ENCODE measurements at places on chromosomes 1 and 21. TPM values are rescaled to one million over a fixed set of nuclear protein-coding genes. Genes with fewer than 3 reads are reported as not detected.

DNA sequence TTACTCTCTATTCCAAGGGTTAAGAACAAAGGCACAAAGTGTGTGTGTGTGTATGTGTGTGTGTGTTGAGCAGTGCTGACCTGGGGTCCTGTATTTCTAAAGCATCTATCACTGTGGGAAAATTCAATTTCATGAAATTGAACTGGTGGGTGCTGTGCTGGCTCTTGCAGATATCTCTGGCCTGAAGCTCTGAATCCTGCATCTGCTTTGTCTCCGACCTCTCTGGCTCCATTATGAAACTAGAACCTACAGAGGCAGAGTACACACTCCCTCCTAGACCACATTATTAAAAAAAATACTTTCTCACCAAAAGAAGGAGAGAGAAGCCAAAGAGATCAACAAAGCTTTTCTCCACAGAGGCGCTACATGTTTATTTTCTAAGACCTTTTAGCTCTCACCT is 88.4 kb upstream of the PDE4B start:
- DNase-seq, result no peak

- DNase-seq, result no peak
Measured at GRCh38 chr1:7383671-7384520, 387.2 kb upstream of the VAMP3 start.

DNA sequence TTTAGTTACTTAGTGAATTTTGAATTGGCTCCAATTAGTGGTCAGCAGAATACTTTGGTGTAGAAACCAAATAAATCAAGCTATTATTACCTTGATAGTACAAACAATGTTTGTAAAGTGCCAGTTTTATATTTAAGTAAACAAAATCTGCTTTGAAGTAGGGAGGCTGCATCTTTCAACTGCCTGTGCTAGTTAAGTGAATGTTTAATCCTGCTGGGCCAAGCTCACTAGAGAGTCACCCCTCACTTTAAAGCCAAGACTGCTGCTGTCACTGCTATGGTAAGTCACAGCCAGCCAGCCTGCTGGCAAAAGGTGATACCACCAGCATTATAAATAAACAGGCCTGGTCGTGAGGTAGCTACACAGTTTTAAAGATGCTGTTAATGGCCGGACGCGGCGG is 10.3 kb upstream of the CFAP126 start:
- no peak for DNase-seq

GRCh38 chr1:174769961-174770549 is 229.7 kb upstream of the CACYBP start:
- no peak for DNase-seq

DNA sequence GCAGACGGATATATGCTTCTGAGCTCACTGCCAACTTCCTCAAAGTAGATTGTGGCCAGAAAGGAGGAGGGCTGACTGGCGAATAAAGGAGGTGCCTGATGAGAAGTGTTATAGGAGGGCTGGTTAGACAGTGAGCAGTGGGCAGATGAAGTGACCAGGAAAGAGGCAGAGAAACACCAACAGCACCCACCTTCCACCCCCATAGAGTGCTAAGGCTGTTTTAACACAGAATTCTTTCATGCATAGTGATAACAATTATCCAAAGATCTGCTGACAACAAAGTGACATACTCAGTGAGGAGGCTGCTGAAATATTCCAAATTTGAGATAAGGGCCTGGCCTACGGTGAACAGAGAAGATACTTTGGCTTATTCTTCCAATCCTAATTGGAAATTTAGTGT is 21.2 kb upstream of the MTR start:
- DNase-seq, result no peak

DNA sequence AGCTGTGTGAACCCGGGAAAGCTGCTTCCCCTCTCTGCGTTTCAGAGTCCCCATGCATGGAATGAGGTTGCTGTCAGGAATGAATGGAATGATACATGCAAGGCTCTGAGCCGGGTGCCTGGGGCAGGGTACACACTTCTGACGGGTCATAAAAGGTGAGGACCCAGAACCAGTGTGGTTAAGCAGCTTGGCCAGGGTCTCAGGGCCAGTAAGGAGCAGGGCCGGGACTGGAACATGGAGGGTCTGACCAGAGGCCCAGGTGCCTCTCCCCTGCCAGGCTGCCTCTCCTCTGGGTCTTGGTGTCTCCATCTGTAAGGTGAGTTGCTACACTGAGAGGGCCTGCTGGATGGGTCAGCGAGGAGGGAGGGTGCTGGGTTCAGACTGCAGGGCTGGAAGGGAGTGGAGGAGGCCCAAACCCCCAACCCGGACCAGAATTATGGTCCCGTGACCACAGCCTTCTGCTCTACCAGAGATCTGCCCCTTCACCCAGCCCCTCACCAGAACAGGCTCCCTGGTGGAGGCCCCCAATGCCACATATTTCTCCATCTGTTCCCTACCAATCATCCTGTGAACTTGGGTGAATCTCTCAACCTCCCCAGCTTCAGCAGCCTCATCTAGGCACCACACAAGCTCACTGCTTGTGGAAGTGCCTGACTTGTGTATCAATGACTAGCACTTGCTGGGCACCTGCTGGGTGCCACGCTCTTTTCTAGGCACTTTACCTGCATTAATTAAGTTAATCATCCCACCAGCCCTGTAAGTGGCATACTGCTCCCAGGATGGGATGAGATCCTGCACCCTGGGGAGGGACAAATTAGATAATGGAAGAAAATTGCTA is 16.2 kb upstream of the LRP8 start:
- no peak for DNase-seq

GRCh38 chr1:155052439-155053395 is 1.6 kb downstream of the ADAM15 start:
- peak; percentile 34 for DNase-seq

DNA sequence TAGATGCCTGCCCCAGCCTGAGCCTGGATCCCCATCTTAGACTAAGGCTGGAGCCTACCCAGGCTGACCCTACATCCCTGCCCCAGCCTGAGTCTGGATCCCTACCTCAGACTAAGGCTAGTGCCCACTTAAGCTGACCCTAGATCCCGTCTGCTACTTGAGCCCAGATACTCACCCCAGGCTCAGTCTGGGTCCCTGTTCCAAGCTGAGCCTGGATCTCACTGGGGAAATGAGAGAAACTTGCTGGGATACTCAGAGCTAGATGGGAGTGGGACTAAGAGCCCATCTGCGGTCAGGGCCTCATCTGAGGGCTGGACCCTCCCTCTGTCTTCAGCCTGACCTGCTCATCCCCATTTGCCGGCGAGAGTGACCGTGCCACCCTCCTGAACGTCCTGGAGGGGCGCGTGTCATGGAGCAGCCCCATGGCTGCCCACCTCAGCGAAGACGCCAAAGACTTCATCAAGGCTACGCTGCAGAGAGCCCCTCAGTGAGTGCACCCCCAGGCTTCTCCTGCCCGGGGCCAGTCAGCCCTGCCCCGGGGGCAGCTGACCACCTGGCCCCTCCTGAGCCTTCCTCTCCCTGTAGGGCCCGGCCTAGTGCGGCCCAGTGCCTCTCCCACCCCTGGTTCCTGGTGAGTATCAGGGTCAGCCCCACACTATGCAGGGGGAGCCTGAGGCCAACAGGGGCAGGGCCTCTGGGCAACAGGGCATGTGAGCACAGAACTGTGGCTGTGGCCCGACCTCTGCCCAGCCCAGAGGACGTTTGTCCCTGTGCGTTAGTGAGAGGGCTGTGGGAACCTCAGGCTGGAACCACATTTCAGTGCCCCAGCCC is 36.8 kb downstream of the TRIM11 start:
- no peak for DNase-seq

- no peak for DNase-seq
Measured at GRCh38 chr1:228198977-228199590, 8.8 kb upstream of the OBSCN start.

DNA sequence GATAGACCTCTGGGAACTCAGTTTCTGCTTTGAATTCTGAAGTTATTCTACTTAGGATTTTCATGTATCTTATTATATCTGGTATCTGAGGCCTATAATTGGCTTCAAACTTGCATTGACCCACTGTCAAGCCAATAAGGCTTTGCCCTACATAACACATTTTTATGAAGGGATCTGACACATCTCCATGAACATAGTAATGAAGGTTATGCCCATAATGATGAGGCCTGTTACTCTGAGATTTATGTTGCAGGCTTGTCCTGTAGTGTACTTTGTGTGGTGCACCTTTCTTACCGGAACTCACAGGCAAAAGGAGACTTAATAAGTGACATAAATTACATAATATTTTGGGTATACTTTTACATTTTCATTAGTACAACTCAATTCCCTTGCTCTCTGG is 14.1 kb downstream of the RGL1 start:
- no peak for DNase-seq

DNA sequence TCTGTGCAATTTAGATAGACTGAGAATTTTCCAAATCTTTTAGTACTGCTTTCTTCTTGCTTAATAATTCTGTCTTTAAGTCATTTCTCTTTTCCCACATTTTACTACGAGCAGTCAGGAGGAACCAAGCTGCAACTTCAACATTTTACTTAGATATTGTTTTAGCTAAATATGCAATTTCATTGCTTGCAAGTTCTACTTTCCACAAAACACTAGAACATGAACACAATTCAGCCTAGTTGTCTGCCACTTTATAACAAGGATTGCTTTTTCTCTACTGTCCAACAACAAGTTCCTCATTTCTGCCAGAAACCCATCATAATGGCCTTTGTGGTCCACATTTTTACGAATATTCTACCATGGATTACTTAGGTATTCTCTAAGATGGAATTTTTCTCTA is 36.6 kb downstream of the SORT1 start:
- no peak for DNase-seq

- no peak for DNase-seq
Measured at GRCh38 chr1:203632941-203633340, 6.3 kb downstream of the ATP2B4 start.

GRCh38 chr1:209190591-209191261 is 392.8 kb upstream of the CAMK1G start:
- peak; percentile 71 for DNase-seq

- DNase-seq, result peak; percentile 53
Measured at GRCh38 chr1:25922971-25923552, 16.8 kb upstream of the STMN1 start.

DNA sequence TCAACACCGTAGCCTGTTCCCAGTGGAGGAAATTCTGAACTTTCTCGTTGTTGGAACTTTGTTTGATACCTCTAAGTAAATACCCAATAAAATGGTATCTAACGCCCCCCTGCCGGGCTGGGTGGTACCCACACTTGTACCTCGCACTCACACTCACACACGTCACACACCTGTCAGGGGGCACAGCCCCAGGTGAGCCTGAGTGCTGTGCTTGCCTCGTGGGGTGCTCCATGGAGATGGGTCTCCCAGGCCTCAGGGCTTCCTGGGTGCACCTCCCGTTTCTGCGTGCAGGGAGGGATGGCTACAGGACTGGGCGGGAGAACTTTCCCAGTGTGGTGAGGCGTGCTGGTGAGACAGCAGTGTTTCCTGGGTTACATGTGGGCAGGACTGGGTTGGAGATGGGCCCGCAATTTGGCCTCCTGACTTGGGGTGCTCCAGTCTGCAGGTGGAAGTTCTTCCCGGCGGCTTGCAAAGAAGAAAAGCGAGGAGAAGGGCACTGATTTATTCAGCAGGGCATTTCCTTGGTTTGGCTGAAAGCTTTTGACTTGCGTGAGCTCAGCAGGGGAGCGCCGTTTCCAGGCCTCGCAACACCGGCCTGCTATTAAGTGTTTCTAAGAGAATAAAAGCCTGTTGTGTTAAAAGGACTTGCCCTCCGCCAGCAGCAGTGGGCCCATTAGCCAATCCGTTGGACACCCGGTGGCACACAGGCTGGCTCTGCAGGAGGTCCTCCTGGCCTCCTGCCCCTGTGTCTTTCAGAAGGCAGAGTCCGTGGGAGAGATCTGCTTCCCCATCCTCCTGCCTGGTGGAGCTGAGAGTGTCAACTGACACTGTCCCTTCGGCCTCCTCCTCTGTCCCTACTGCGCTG is 79.7 kb downstream of the KIF26B start:
- DNase-seq, result peak; percentile 37

DNA sequence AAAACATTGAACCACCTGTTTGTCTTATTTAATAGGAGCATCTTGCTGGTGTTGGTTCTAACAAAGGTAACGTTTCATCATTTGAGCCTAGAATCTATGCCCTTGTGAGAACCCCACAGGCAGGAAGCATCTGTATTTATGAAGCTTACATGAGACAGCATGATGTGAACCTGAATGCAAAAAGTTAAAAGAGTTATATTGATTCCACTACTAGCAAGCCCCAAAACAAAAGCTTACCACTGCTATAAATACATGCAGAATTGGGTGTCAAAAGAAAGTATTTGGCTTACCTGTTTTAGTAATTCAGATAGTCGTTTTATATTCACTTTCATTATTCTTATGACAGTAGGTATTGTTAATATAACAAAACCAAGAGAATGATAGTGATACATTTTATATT is 301.2 kb upstream of the ADGRL2 start:
- DNase-seq, result no peak

PGBD5 gene
- total RNA-seq, result 2.0 TPM

RGSL1 gene
- not detected for total RNA-seq

TRPM2 gene
- 5.9 TPM for total RNA-seq

PLEKHN1 gene
- 5.1 TPM for total RNA-seq

NES gene
- total RNA-seq, result 37.3 TPM

CLK2 gene
- 56.5 TPM for total RNA-seq

RHBDL2 gene
- total RNA-seq, result 0.97 TPM

All from lung (tissue), 17 donors.